ENCODE measurements at places on chromosomes 7 and 10. TPM values are rescaled to one million over a fixed set of nuclear protein-coding genes. Genes with fewer than 3 reads are reported as not detected.
A peak's percentile ranks its signal among the peaks of the same experiment; 100 is the strongest.

DNA sequence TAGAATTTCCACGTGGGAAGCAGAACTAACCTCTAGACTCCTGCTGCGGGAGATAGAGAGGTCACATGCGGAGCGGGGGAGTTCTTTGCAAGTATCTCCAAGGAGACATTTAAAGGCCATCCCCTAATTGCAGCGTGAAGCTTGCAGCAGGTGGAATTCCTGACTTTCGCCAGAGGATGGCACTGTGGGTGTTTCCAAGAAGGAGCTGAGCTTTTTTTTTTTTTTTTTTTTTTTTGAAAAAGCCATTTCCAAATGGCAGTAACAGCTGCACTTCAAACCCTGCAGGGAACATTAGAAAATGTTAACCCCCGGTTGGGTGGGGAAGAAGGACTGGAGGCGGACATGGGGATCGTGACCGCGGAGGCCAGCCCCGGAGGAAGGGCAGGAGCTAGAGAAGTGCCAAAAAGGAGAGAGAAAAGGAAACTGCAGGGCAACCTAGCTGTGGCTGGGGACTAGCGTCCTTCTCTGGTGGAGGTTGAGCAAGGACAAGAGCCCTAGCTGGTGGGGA is 487.7 kb downstream of the TYW1 start:
- no peak for DNase-seq

DNA sequence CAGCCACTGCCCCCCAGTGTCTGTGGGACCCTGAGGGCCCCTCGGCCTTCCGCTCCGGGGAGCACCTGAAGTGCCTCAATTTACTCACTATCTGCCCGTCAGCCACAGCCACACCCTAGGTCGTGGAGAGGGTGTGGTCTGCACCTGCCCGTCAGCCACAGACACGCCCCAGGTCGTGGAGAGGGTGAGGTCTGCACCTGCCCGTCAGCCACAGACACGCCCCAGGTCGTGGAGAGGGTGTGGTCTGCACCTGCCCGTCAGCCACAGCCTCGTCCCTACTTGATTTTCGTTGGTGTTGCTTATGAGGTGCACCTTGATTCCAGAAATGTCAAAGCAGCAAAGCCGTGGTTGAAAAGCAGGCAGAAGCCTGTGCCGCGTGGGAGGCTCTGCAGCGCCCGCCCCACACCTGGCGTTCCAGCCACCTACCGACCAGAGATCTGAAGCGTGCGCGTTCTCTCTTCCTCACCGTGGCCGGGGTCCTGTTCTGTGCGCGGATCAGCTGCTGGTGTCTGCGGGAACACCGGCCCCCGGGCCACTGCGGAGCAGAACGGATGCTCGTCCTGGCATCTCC is 101.6 kb downstream of the DYNC2I1 start:
- peak; percentile 26 for DNase-seq

DNA sequence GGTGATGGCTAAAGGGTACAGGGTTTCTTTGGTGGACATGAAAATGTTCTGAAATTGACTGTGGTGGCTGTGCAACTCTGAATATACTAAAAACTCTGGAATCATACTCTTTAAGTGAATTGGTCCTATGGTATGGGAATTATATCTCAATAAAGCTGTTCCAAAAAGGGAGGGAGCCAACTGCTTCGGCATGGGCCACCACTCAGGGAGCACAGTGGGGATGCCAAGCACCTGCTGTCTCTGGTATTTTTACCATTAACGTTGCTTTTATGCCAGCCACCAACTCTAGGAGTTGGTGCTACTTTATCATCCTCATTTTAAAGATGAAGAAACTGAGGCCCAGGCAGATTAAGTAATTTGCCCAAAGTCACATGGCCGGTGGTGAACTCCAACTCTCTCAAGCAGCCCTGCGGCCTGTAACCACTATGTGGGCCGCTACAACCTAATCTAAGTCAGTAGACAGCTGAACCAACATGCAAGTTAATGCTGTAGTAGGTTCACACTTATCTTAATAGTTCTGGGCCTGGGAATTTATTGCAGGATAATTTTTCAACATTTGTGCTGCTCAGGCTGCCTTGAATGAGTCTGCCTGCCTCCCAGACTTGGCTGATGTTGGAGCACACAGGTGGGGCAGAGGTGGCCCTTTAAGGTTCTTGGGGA is 20.8 kb downstream of the SH3PXD2A start:
- DNase-seq = no peak

- DNase-seq = peak; percentile 63
Observed at GRCh38 chr10:45464958-45465567, 91.0 kb downstream of the ALOX5 start.

The CCDC172 gene
- total RNA-seq = not detected

Measured in activated T-helper 1 cell treated with anti-CD3 and anti-CD28 coated beads, Interleukin-12 subunit alpha, Interleukin-12 subunit beta, Interleukin-2, Interleukin-4 antibody, amounts not matched to agents 30 ng/mL and 10 ng/mL and 1 ng/mL, durations not matched to agents 14 hours and 24 hours and 36 hours (primary cell).